ENCODE measurements at places on chromosomes 7 and 10. TPM values are rescaled to one million over a fixed set of nuclear protein-coding genes. Genes with fewer than 3 reads are reported as not detected.

NEBL gene
- 0.04 TPM for total RNA-seq

- no peak overlapping the region for H3K27ac ChIP-seq
- H3K27me3 ChIP-seq: peaks cover 27% of the 10 kb centered on the region
- DNase-seq: peak; percentile 18
- no peaks in the 10 kb centered on the region for H3K36me3 ChIP-seq
- H3K4me1 ChIP-seq: peaks cover 15% of the 10 kb centered on the region
Measured at GRCh38 chr10:125064681-125065492, 95.5 kb downstream of the CTBP2 start.

MMD2 gene
- total RNA-seq: not detected

- no peak for DNase-seq
- H3K27ac ChIP-seq: no peak overlapping the region
- no peaks in the 10 kb centered on the region for H3K4me1 ChIP-seq
- H3K4me3 ChIP-seq: no peak overlapping the region
- peaks cover 5% of the 10 kb centered on the region for H3K27me3 ChIP-seq
Measured at GRCh38 chr10:77428691-77429395, 208.8 kb downstream of the KCNMA1 start.

GRCh38 chr7:132428247-132428919 lies 147.9 kb downstream of the PLXNA4 start:
- DNase-seq: no peak
- no peak overlapping the region for H3K27ac ChIP-seq
- peaks cover 35% of the 10 kb centered on the region for H3K4me1 ChIP-seq
- no peak overlapping the region for H3K4me3 ChIP-seq

GRCh38 chr7:87287738-87288341 lies 57.6 kb upstream of the CROT start:
- peaks cover 11% of the 10 kb centered on the region for H3K27me3 ChIP-seq
- no peak overlapping the region for H3K4me3 ChIP-seq
- H3K36me3 ChIP-seq: no peaks in the 10 kb centered on the region
- DNase-seq: no peak
- H3K27ac ChIP-seq: no peak overlapping the region

SPDYE5 gene
- total RNA-seq: not detected

GRCh38 chr7:40815512-40815911 lies 680.7 kb downstream of the SUGCT start:
- H3K27ac ChIP-seq: no peak overlapping the region
- no peaks in the 10 kb centered on the region for H3K27me3 ChIP-seq
- DNase-seq: no peak
- H3K4me1 ChIP-seq: no peaks in the 10 kb centered on the region
- no peak overlapping the region for H3K4me3 ChIP-seq
- H3K36me3 ChIP-seq: no peaks in the 10 kb centered on the region

DNA sequence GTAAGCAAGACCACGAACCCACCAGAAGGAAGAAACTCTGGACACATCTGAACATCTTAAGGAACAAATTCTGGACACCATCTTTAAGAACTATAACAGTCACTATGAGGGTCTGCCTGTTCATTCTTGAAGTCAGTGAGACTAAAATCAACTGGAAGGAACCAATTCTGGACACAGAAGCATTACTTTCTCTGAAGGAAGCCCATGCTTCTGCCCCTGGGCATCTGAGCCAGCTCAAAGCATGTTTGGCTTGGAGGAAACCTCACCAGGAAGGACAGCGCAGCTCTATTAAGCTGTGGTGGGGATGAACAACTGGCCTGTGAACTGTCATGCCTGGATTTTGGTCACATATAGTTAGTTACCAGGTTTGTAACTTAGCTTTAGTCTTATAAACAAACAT lies 132.4 kb upstream of the GDF10 start:
- no peak for DNase-seq
- peaks cover 26% of the 10 kb centered on the region for H3K4me1 ChIP-seq
- no peak overlapping the region for H3K4me3 ChIP-seq
- no peak overlapping the region for H3K27ac ChIP-seq

- no peaks in the 10 kb centered on the region for H3K36me3 ChIP-seq
- no peak overlapping the region for H3K4me3 ChIP-seq
- DNase-seq: no peak
- H3K4me1 ChIP-seq: no peaks in the 10 kb centered on the region
Measured at GRCh38 chr7:94355454-94355853, 39.2 kb upstream of the COL1A2 start.

MALRD1 gene
- not detected for total RNA-seq
